ENCODE measurements at places on chromosomes 2 and 18. TPM values are rescaled to one million over a fixed set of nuclear protein-coding genes. Genes with fewer than 3 reads are reported as not detected.

FRZB gene
- polyA plus RNA-seq, result 9.1 TPM

CYBRD1 gene
- 93.9 TPM for polyA plus RNA-seq

CRYGC gene
- polyA plus RNA-seq, result not detected

ATRAID gene
- polyA plus RNA-seq, result 90.4 TPM

RAMP1 gene
- polyA plus RNA-seq, result 44.4 TPM

RAB3GAP1 gene
- polyA plus RNA-seq, result 31.0 TPM

KCNF1 gene
- polyA plus RNA-seq, result 6.0 TPM

ABHD1 gene
- 0.14 TPM for polyA plus RNA-seq

MSTN gene
- polyA plus RNA-seq, result 39.2 TPM

UGT1A7 gene
- polyA plus RNA-seq, result not detected

MOCOS gene
- polyA plus RNA-seq, result 0.62 TPM

OSR1 gene
- polyA plus RNA-seq, result 20.1 TPM

PARD6G gene
- polyA plus RNA-seq, result 6.9 TPM

COL6A3 gene
- 315 TPM for polyA plus RNA-seq

CTDP1 gene
- polyA plus RNA-seq, result 9.1 TPM

DNA sequence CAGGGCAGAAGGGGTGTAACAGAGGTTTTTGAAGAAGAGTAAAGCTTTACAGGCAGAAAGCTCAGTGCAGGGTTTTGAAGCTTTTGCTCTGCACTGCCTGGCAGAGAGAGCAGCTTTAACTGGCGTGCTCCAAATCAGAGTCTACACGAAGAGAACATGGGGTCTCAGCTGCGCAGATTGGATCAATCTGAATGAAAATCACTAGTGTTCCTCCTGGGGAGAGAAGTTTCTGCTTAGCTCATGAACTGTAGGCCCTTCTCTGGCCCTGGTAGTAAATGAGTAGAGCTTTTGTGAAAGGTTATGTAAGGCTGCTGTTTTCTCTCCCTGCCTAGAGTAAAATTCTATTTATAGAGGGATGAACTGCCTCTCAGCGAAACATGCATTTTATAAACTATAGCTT lies 13.6 kb downstream of the DCC start:
- no peak for DNase-seq

DNA sequence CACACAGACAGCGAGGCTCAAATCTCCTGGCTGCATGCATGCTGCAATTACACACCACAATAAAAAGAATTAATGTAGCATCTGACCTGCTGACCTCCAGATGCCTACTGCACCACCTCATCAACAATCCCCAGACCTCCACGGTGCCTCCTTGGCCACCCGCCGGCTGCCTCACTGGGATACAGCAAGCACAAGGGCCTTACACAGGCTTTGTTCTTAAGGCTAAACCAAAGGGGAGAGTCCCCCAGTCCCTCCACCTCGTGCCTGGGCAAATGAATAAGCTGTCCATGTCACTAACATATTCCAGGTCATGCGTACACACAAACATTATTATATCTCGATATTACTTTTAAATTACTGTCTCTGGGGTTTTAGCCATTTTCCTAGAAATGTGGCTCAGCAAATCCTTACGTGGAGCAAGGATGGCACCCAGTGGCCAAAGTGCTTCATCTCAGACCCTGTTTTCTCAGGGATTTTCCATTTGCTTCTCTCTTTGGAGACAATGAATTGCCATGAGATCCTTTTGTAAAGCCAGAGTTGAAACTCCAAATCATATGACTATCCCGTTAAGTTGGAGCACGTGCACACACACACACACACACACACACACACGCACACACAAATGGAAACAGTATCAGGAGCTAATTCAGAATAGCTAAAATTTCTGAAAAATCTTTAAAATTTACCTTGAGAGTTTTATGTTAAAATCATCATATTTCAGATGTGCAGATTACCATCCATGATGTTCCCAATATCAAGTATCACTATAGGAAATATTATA lies 313.8 kb downstream of the PDE11A start:
- DNase-seq, result peak; percentile 91

DNA sequence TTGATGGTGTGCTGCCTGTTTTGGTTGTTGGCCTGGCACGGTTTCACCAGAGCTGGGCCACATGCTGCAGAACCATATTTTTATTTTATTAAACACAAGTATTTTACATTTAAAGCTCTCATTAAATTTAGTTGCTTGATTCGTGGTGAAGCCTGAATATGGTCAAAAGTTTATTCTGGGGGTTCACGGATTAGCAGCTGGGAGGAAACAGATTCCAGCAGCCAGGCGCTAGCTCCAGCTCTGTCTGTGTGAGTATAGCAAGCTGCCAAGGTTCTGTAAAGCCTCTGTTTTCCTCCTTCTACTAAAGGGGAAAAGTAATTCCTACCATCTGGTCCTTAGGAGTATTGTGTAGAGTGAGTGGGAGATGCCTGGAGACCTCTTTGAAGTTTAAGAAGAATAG lies 22.5 kb downstream of the GATA6 start:
- DNase-seq, result peak; percentile 88

- no peak for DNase-seq
Measured at GRCh38 chr2:205814039-205814364, 131.7 kb downstream of the NRP2 start.

- no peak for DNase-seq
Measured at GRCh38 chr2:239773228-239774141, 251.7 kb downstream of the NDUFA10 start.

- no peak for DNase-seq
Measured at GRCh38 chr18:70998490-70998889, 709.6 kb downstream of the SOCS6 start.

GRCh38 chr18:49305688-49306336 lies 154.6 kb downstream of the DYM start:
- DNase-seq, result no peak

GRCh38 chr18:51229328-51229727 lies 31.8 kb upstream of the MEX3C start:
- DNase-seq, result no peak

DNA sequence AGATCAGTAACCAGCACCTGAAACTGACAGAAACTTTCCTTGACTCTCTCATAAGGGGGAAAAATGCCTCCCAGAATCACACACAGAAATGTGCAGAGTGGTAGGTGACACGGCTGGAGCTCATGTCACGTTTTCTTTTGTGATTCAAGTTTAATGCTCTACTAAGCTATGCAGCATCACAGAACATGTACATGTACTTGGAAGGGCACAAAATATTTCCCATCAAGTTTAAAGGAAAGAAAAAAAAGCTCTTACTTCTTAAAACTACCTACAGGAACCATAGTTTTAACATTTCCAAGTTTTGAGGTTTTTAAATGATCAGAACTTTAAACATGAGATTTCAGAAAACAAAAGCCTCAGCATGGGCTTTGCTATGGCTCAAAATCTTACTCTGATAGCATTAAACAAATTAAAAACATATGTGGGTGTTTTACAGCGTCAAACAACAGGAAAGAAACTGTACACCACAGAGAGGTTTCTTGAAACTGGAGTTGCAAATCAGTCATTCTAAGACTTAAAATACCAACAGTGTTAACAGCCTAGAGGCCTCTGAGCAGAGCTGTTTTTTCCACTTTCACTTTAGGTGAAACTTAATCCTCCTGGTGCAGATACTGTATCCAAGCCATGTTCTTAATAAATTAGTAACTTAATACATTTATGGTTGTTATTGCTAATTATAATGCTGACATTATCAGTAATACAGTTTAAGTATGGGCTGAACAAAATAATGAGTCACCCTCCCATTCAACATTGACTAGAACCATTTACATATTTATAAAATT lies 30.1 kb downstream of the MBP start:
- peak; percentile 89 for DNase-seq

DNA sequence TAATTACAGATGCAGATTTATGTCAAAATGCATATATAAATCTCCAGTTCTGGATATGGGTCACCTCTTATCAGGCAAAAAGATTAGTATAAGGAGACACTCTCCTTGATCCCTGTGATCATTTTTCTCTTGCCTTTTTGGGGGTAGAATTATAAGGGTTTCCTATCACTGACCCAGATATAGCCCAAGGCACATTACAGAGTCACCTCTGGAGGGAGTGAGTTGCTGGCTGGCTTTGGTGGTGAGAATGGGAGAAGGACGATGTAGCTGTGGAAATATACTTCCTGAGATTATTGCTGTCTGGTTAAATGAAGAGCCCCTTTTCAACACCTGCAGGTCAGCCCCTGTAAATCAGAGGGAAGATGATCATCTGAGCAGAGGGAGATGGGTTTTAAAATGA lies 418.7 kb downstream of the MTX2 start:
- DNase-seq, result no peak

DNA sequence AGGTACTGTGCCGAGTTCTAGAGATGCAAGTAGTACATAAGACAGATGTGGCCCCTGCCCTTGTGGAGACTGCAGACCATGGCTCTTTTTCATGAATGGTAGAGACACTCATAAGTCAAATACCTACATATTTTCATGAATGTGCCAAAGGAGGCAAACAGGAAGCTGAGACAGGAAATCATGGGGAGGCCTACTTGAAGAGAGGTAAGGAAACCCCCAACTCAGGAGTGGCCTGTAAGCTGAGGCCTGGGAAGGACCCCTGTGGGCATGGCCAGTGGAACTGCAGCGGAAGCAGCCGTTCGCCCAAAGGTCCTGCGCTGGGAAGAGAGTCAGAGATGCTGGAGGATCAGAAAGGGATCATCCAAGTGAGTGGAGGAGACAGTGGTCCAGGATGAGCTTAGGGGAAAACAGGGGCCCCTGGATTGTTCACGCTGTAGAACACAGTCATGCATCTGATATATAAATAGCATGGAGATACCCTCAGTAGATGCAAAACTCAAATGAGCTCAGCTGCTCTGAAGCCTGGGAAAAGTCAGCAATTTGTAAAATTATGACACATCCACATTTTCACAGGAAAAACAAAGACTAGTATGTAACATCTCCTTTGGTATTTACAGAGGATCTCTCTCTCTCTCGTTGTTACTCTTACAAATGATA lies 228.9 kb downstream of the NEDD4L start:
- DNase-seq, result no peak

DNA sequence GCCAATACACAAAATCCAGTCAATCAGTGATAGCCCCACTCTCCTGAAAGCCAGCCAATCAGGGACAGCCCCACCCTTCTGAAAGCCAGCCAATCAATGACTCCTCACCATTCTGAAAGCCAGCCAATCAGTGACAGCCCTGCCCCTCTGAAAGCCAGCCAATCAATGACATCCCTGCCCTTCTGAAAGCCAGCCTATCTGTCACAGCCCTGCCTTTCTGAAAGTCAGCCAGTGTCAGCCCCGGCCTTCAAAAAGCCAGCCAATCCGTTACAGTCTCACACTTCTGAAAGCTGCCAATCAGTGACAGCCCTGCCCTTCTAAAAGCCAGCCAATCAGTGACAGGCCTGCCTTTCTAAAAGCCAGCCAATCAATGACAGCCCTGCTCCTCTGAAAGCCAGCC lies 95.9 kb upstream of the HDAC4 start:
- no peak for DNase-seq

- peak; percentile 65 for DNase-seq
Measured at GRCh38 chr2:84969511-84970209, 1.3 kb upstream of the KCMF1 start.

GRCh38 chr18:61239051-61239450 lies 94.2 kb upstream of the CDH20 start:
- DNase-seq, result no peak

- peak; percentile 2 for DNase-seq
Measured at GRCh38 chr2:227813229-227813561, 447 bp upstream of the CCL20 start.

- no peak for DNase-seq
Measured at GRCh38 chr2:196533772-196534397, 105.6 kb upstream of the CCDC150 start.

DNA sequence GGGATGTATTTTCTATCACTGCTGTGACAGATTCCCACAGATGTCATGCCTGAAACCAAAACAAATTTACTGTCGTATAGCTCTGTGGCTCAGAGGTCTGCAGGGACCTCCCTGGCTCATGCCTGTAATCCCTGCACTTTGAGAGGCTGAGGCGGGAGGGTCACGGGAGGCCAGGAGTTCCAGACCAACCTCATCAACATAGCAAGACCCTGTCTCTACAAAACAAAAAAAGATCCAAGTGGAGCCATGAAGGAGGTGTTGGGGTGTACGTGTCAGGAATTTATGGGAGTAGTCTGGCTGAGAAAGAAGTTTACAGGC lies 51.0 kb upstream of the FAHD2A start:
- no peak for DNase-seq

DNA sequence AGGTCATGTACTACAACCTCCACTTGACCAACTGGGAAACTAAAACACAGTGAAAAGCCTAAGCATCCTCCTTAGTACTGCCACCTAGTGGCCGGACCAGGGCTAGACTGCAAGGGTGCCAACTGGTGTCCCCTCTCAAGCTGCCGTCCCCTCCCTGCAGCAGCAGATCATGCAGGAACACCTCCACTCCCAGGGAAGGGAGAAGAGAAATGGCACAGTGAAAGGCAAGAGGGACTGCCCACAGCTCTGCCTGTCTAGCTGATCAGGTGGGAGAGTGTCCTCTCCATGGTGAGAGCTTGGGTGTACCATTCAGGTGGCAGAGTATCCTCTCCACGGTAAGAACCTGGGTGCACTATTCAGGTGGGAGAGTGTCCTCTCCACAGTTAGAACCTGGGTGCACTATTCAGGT lies 78.1 kb downstream of the AAK1 start:
- DNase-seq, result peak; percentile 38

DNA sequence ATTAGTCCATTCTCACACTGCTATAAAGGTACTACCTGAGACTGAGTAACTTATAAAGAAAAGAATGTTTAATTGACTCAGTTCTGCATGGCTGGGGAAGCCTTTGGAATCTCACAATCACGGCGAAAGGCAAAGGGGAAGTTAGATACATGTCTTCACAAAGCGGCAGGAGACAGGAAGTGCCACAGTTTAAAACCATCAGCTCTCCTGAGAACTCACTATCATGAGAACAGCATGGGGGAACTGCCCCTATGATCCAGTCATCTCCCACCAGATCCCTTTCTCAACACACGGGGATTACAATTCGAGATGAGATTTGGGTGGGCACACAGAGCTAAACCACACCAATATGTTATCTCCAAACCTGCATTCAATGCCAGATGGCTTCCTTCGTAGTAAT lies 716.1 kb downstream of the DCC start:
- DNase-seq, result no peak

GRCh38 chr2:164810843-164811242 lies 30.8 kb downstream of the COBLL1 start:
- no peak for DNase-seq

GRCh38 chr2:126644630-126645191 lies 11.2 kb upstream of the GYPC start:
- no peak for DNase-seq

GRCh38 chr2:43874776-43875451 lies 36.1 kb downstream of the ABCG8 start:
- no peak for DNase-seq

All from muscle of leg (tissue), 16 donors.